ENCODE measurements at places on chromosomes 6 and 20.

DNA sequence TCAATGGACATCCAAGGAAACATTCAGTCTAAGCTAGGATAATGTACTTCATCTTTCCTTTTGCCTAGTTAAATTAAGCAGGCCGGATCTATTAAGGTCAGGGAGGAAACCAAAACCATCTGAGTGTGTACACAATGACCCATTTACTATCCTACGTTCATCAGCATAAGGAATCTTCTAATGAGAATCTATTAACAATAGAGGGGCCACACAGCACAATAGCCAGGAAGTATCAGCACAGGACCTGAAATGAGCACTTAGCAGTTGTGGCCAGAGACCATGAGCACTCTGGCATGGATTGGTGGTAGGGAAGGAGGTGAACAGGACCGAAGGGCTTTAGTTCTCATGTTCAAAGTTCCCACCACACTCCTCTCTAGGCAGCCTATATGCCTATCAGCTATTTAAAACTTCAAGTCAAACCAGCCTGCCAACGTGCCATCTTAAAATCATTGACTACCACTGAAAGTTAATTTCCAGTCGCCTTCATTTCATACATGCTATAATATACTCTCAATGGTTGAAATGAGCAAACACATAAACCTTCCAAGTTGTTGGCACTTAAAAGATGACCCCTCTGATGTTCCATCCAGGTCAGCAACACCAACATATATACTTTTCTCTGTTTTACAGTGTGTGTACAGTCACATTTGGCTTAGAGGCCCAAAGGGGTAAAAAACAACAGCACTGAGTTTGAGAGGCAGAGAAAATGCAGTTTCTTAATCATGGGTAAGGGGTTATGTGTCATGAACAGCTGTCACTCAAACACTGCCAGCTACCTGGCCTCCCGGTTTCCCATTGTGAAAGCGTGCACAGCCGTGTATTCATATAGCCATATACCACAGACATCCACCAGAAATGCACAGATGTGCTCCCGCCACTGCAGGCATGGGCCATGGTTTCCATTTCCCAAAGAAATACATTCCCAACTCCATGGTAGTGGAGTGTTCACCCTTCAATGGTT, 184.3 kb downstream of the TBXT start:
- no peak for DNase-seq
- H3K27ac ChIP-seq, result no peak overlapping the region
- H3K27me3 ChIP-seq, result peaks cover 10% of the 10 kb centered on the region
- no peaks in the 10 kb centered on the region for H3K36me3 ChIP-seq
- no peak overlapping the region for H3K4me3 ChIP-seq
- H3K4me1 ChIP-seq, result no peaks in the 10 kb centered on the region

DNA sequence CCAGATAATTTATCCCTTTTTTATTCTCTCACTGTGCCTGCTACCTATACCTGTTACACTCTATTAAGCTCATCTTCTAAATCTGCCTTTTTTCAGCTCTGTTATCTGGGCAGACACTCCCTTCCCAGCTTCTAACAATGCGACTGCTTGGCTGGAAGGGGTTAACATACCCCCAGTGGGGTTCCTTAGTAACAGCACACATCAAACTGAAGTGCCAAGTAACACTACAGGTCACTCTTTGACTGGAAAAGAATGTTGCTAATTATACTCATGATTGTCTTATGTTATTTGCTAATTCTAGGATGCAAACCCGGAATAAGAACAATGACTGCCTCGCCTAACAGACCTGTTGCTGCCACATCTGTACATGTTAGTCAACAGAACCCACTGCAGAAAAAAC, 203.5 kb downstream of the EPM2A start:
- no peaks in the 10 kb centered on the region for H3K4me1 ChIP-seq
- H3K4me3 ChIP-seq, result no peak overlapping the region
- no peak for DNase-seq
- H3K27me3 ChIP-seq, result peaks cover 4% of the 10 kb centered on the region
- no peaks in the 10 kb centered on the region for H3K36me3 ChIP-seq

GRCh38 chr6:110295451-110296165, 62.5 kb downstream of the METTL24 start:
- no peaks in the 10 kb centered on the region for H3K4me1 ChIP-seq
- H3K27ac ChIP-seq, result no peak overlapping the region
- H3K4me3 ChIP-seq, result no peak overlapping the region
- H3K27me3 ChIP-seq, result no peaks in the 10 kb centered on the region
- H3K36me3 ChIP-seq, result no peaks in the 10 kb centered on the region

- peak overlapping the region; percentile 44 for H3K4me3 ChIP-seq
- no peak for DNase-seq
- no peaks in the 10 kb centered on the region for H3K36me3 ChIP-seq
- no peaks in the 10 kb centered on the region for H3K27me3 ChIP-seq
These were observed 1.3 kb downstream of the OXT start for GRCh38 chr20:3072530-3073250.

- no peak for DNase-seq
- H3K36me3 ChIP-seq, result no peaks in the 10 kb centered on the region
- H3K4me1 ChIP-seq, result no peaks in the 10 kb centered on the region
- no peak overlapping the region for H3K4me3 ChIP-seq
These were observed 60.5 kb upstream of the SALL4 start for GRCh38 chr20:51862796-51863195.

- H3K27ac ChIP-seq, result no peak overlapping the region
- DNase-seq, result no peak
- H3K4me3 ChIP-seq, result no peak overlapping the region
- H3K4me1 ChIP-seq, result no peaks in the 10 kb centered on the region
- no peaks in the 10 kb centered on the region for H3K36me3 ChIP-seq
These were observed 23.7 kb downstream of the SERPINB1 start for GRCh38 chr6:2817903-2818443.

DNA sequence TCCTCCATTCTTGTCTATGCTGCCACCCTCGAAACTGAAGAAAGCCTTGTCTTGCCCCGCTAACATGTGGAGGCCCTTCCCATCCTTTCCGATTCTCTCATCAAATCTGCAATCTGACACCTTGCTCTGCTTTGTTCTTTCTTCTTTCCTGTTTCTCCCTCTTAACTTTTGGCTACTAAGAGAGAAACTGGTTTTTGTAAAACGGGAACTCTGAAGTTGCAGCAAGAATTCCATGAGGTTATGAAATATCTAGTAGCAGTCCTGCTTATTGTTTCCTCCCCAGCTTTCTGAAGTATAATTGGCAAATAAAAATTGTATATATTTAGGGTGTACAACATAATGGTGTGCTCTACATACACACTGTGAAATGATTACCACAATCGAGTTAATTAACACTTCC, 80.2 kb downstream of the MAP7 start:
- no peak for DNase-seq
- no peaks in the 10 kb centered on the region for H3K36me3 ChIP-seq
- no peak overlapping the region for H3K27ac ChIP-seq
- no peak overlapping the region for H3K4me3 ChIP-seq

- no peaks in the 10 kb centered on the region for H3K4me1 ChIP-seq
- H3K4me3 ChIP-seq, result no peak overlapping the region
- no peak for DNase-seq
- no peaks in the 10 kb centered on the region for H3K27me3 ChIP-seq
- H3K27ac ChIP-seq, result no peak overlapping the region
These were observed 49.6 kb downstream of the SULF2 start for GRCh38 chr20:47735412-47736400.

- H3K4me3 ChIP-seq, result no peak overlapping the region
- DNase-seq, result no peak
- peaks cover 23% of the 10 kb centered on the region for H3K4me1 ChIP-seq
- H3K27ac ChIP-seq, result no peak overlapping the region
- H3K36me3 ChIP-seq, result no peaks in the 10 kb centered on the region
These were observed 93.3 kb upstream of the GCM1 start for GRCh38 chr6:53241938-53242337.

DNA sequence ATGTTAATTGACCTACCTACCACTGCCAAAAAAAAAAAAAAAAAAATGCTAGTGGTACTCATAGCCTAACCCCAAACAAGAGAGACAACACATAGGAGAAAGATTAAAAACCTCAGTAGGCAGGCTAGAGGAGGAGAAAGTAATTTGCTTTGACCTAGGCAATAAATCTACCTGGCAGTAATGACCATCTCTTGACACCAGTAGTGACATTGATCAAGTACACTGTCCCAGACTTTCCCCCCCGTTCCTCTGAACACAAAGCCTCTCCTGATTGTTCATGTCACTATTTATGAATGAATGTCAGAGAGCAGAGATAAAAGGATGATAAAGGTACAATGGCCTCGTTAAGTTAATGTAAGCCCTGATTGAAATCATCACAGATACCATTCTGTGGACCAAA, 746.8 kb downstream of the CBLN4 start:
- no peaks in the 10 kb centered on the region for H3K36me3 ChIP-seq
- no peak overlapping the region for H3K27ac ChIP-seq
- no peaks in the 10 kb centered on the region for H3K4me1 ChIP-seq
- no peak for DNase-seq
- no peak overlapping the region for H3K4me3 ChIP-seq

GRCh38 chr20:2400290-2400689, 19.6 kb downstream of the TGM6 start:
- H3K4me1 ChIP-seq, result no peaks in the 10 kb centered on the region
- no peak overlapping the region for H3K4me3 ChIP-seq
- H3K27me3 ChIP-seq, result peaks cover 2% of the 10 kb centered on the region
- H3K27ac ChIP-seq, result no peak overlapping the region

DNA sequence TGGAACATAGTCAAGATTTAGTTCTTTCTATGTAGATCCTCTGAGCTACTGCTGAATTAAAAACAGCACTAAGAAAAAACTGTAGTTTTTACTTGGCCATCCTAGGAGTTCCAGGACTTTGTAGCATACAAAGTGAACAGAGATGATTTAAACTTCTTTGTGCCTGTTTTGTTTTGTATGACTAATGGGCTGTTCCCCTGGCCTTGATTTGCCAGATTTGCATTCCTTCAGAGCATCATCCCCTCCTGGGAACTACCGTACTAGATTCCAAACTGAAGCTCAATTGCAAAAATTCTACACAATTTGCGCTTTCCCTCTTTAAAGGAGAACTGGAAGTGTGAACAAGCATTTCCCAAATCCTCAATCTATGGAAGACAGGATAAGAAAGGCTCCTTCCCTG, 23.1 kb downstream of the ACOT13 start:
- H3K36me3 ChIP-seq, result no peaks in the 10 kb centered on the region
- no peaks in the 10 kb centered on the region for H3K27me3 ChIP-seq
- no peak overlapping the region for H3K4me3 ChIP-seq
- H3K27ac ChIP-seq, result no peak overlapping the region
- H3K4me1 ChIP-seq, result no peaks in the 10 kb centered on the region

GRCh38 chr6:27608916-27609883, 136.3 kb upstream of the ZNF184 start:
- no peak for DNase-seq
- no peaks in the 10 kb centered on the region for H3K36me3 ChIP-seq
- H3K27ac ChIP-seq, result no peak overlapping the region
- H3K27me3 ChIP-seq, result peaks cover 25% of the 10 kb centered on the region
- no peak overlapping the region for H3K4me3 ChIP-seq

DNA sequence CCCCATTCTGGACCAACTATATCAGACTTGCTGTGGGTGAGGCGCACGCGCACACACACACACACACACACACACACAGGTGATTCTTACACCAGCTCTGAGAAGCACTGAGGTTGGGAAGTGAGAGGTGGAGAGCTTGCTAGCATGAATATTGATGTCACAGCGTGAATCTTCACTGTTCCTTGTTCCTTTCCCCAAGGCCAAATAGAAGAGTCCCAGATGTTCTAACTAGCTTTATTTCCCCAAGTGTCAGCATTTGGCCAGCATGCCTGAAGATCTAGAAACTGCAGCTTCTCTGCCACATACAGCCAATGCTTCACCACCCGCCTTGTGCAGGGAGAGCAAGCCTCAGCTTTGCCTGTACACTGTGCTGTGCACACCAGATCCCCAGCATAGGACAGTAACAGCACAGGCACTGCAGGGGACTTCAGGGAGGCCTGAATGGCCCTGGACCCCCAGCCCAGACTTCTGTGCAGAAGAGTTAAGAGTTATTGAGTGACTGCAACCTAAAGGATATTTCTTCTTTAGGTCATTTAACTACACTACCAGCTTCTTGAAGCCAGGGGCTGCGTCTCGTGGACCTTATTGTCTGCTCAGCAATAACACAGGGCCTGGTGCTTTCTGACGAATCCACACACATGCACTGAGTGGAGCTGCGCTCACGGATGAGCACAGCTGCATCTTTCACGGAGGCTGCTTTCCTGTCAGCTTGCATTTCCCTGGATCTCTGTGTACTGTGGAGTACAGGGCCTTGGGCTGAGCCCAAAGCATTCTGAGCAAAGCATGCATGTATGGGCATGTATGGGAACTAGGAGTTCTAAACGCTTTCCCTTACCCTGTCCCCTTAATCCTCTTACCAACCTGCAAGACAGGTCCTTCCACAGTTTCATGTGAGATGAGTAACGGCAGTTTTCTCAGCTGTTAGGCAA, 13.9 kb upstream of the CD93 start:
- H3K27me3 ChIP-seq, result no peaks in the 10 kb centered on the region
- H3K4me3 ChIP-seq, result no peak overlapping the region
- DNase-seq, result no peak
- no peak overlapping the region for H3K27ac ChIP-seq
- H3K4me1 ChIP-seq, result no peaks in the 10 kb centered on the region
